ENCODE measurements at places on chromosomes 4 and X. TPM values are rescaled to one million over a fixed set of nuclear protein-coding genes. Genes with fewer than 3 reads are reported as not detected.

The TMEM144 gene
- 14.1 TPM for total RNA-seq

The TEX11 gene
- not detected for total RNA-seq

- DNase-seq: no peak
- no peak overlapping the region for H3K4me3 ChIP-seq
- no peak overlapping the region for H3K27ac ChIP-seq
- no peaks in the 10 kb centered on the region for H3K4me1 ChIP-seq
- no peaks in the 10 kb centered on the region for H3K27me3 ChIP-seq
- no peaks in the 10 kb centered on the region for H3K36me3 ChIP-seq
Observed at GRCh38 chr4:52964561-52965101, 102.5 kb downstream of the RASL11B start.

- no peaks in the 10 kb centered on the region for H3K27me3 ChIP-seq
- H3K4me3 ChIP-seq: no peak overlapping the region
- H3K27ac ChIP-seq: no peak overlapping the region
- DNase-seq: no peak
- H3K36me3 ChIP-seq: no peaks in the 10 kb centered on the region
Observed at GRCh38 chrX:20715176-20715575, 448.5 kb upstream of the RPS6KA3 start.

DNA sequence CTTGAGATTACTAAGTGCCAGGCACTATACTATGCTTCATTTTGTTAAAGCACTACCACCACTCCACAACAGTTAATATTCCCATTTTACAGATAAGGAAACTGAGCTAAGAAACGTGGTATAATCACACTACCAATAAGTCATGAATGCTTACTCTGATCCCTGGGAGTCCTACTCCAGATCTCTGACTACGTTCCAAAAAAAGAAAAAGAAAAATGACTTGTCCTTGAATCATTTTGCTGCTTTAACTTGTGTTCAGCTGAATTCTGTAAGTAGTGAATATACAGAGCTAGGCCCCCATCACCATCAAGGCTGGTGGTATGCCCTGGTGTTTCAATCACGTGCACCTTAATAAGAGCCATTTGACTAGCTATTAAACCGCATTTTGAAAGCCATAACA is 39.4 kb downstream of the LDB2 start:
- H3K36me3 ChIP-seq: no peaks in the 10 kb centered on the region
- no peak overlapping the region for H3K27ac ChIP-seq
- H3K4me1 ChIP-seq: no peaks in the 10 kb centered on the region
- no peaks in the 10 kb centered on the region for H3K27me3 ChIP-seq
- no peak overlapping the region for H3K4me3 ChIP-seq

GRCh38 chrX:112163906-112164305 is 81.3 kb upstream of the TRPC5 start:
- H3K4me1 ChIP-seq: no peaks in the 10 kb centered on the region
- no peak overlapping the region for H3K4me3 ChIP-seq
- no peak overlapping the region for H3K27ac ChIP-seq
- DNase-seq: no peak

- H3K27me3 ChIP-seq: no peaks in the 10 kb centered on the region
- no peaks in the 10 kb centered on the region for H3K36me3 ChIP-seq
- no peak for DNase-seq
- no peak overlapping the region for H3K4me3 ChIP-seq
- H3K4me1 ChIP-seq: no peaks in the 10 kb centered on the region
Observed at GRCh38 chrX:47595716-47596251, 13.5 kb downstream of the TIMP1 start.

- no peaks in the 10 kb centered on the region for H3K4me1 ChIP-seq
- peak; percentile 63 for DNase-seq
- H3K27ac ChIP-seq: no peak overlapping the region
- H3K4me3 ChIP-seq: no peak overlapping the region
- H3K27me3 ChIP-seq: no peaks in the 10 kb centered on the region
Observed at GRCh38 chrX:2708592-2709188, 17.6 kb downstream of the CD99 start.
